ENCODE measurements at places on chromosomes 4 and X. TPM values are rescaled to one million over a fixed set of nuclear protein-coding genes. Genes with fewer than 3 reads are reported as not detected.

DNA sequence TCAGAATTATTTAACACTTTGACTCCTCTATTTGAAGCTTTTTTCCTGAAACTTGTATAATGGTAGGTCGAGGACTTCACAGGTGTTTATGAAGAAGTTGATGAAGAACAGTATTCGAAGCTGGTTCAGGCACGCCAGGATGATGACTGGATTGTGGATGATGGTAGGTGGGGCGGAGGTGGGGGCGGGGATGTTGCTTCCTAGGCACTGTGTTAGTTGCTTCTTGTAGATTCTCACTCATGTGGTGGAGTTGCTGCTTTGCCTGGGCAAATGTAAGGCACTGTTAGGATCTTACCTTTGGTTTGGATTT lies 9.4 kb downstream of the POLA1 start:
- no peak overlapping the region for H3K27ac ChIP-seq
- H3K36me3 ChIP-seq: peaks cover 26% of the 10 kb centered on the region
- no peak overlapping the region for H3K4me3 ChIP-seq
- H3K27me3 ChIP-seq: no peaks in the 10 kb centered on the region
- no peak for DNase-seq

GRCh38 chr4:7784131-7784870 lies 155.4 kb downstream of the AFAP1 start:
- H3K27me3 ChIP-seq: no peaks in the 10 kb centered on the region
- no peak overlapping the region for H3K27ac ChIP-seq
- no peak overlapping the region for H3K4me3 ChIP-seq
- no peak for DNase-seq

- no peaks in the 10 kb centered on the region for H3K36me3 ChIP-seq
- no peak overlapping the region for H3K27ac ChIP-seq
- H3K27me3 ChIP-seq: no peaks in the 10 kb centered on the region
Observed at GRCh38 chrX:112802541-112802940, 38.1 kb downstream of the AMOT start.

GRCh38 chr4:26197018-26197779 lies 123.6 kb upstream of the RBPJ start:
- H3K4me1 ChIP-seq: no peaks in the 10 kb centered on the region
- no peaks in the 10 kb centered on the region for H3K36me3 ChIP-seq
- no peak overlapping the region for H3K4me3 ChIP-seq
- no peak overlapping the region for H3K27ac ChIP-seq

GRCh38 chrX:45751156-45751555 lies 550.5 kb upstream of the DIPK2B start:
- no peaks in the 10 kb centered on the region for H3K27me3 ChIP-seq
- no peak for DNase-seq
- no peak overlapping the region for H3K4me3 ChIP-seq
- peaks cover 2% of the 10 kb centered on the region for H3K36me3 ChIP-seq

- no peaks in the 10 kb centered on the region for H3K27me3 ChIP-seq
- H3K36me3 ChIP-seq: no peaks in the 10 kb centered on the region
- no peaks in the 10 kb centered on the region for H3K4me1 ChIP-seq
- H3K27ac ChIP-seq: no peak within 1 kb of the TSS
Observed at GRCh38 chr4:70397580-70397979, at the start of gene OPRPN. Gene OPRPN (plus strand): TSS chr4:70397940. CDS start chr4:70399286, 1,346 bp downstream.

DNA sequence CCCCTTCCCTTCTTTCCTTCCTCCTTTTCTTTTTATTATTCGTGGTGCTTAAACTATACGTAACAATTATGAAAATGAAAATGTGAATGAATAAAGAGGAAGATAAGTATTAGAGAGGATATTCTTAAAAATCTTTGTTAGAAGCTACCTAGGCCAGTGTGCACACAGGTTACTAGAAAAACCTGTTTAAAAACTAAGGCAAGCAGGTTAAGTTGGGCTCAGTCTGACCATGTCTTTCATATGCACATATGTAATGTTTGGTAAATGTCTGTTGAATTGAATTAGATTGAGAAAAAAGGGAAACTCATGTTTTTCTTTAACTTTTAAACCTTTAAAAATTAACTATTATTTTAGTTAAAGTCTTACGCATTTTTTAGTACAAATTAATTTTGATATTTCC lies 7.8 kb downstream of the SHROOM3 start:
- no peaks in the 10 kb centered on the region for H3K4me1 ChIP-seq
- no peak for DNase-seq
- no peaks in the 10 kb centered on the region for H3K36me3 ChIP-seq
- H3K27me3 ChIP-seq: peaks cover 17% of the 10 kb centered on the region

DNA sequence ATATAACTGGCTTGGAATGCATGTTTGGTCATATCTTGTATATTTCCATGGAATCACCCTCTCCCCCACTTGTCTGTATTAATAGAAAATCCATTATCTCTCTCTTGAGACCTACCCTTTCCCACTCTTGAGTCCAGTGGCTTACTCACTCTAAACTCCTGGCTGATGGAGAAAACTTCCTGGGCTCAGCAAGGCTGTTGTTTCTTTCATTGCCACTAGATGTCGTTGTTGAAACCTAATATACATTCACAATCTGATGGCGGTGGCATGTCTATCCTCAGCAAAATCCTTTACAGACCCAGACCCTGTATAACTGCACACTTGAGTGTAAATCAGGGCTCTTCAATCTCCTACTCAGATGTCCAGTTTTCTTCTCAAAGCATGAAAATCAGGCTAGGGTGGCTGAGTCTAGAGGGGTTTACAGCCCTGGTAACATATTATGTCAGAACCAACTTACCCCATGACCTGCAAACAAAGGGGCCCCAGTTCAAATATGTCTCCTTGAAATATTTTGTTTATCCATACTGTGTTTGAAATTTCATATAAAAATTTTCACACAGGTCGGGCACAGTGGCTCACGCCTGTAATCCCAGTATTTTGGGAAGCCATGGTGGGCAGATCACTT lies 70.0 kb upstream of the FAM241A start:
- H3K27ac ChIP-seq: no peak overlapping the region
- no peaks in the 10 kb centered on the region for H3K27me3 ChIP-seq
- H3K4me3 ChIP-seq: no peak overlapping the region
- no peaks in the 10 kb centered on the region for H3K4me1 ChIP-seq
- no peaks in the 10 kb centered on the region for H3K36me3 ChIP-seq

- H3K4me3 ChIP-seq: no peak overlapping the region
- peaks cover 40% of the 10 kb centered on the region for H3K4me1 ChIP-seq
- no peak for DNase-seq
- H3K36me3 ChIP-seq: no peaks in the 10 kb centered on the region
- no peaks in the 10 kb centered on the region for H3K27me3 ChIP-seq
Observed at GRCh38 chr4:83569987-83570386, 34.1 kb downstream of the GPAT3 start.

DNA sequence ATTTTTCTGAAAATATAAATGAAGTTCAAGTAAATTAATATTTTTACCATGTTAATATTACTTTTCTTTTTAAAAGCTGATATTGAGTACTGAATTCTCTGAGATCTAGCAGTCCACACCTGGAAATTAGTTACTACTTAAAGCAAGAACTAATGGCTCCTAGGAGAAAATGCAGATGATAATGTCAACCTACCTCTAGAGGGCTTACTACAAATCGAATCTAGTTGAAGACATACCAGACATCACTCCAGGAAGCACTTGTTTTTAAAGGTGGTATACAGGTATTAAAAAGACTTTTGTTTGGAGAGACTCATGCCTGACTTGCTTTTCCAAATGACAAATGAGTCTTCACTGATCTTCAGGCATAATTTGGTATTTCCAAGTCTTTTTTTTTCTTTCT lies 516.4 kb upstream of the BOD1L1 start:
- no peak for DNase-seq
- H3K36me3 ChIP-seq: no peaks in the 10 kb centered on the region
- no peak overlapping the region for H3K4me3 ChIP-seq
- H3K27ac ChIP-seq: no peak overlapping the region
- no peaks in the 10 kb centered on the region for H3K27me3 ChIP-seq

DNA sequence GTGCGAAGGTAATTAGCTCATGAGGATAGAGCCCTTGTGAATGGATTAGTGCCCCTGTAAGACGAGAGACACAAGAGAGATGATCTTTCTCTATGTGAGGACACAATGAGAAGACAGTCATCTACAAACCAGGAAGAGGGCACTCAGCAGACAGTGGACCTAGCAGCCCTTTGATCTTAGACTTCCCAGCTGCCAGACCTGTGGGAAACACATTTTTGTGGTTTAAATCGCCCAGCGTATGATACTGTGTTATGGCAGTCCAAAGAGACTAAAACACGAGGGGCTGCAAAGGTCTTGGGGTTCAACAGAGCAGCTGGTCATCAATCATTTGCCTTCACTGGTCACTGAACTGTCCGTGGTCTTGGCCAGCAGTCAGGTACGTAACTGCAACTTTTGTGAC lies 9.2 kb upstream of the SYNPO2 start:
- DNase-seq: no peak
- no peaks in the 10 kb centered on the region for H3K4me1 ChIP-seq
- H3K4me3 ChIP-seq: no peak overlapping the region
- no peaks in the 10 kb centered on the region for H3K36me3 ChIP-seq

GRCh38 chrX:51376672-51377071 lies 44.0 kb downstream of the NUDT10 start:
- H3K27ac ChIP-seq: no peak overlapping the region
- no peak for DNase-seq
- no peaks in the 10 kb centered on the region for H3K36me3 ChIP-seq
- no peak overlapping the region for H3K4me3 ChIP-seq

GRCh38 chrX:123909523-123909922 lies 49.7 kb downstream of the XIAP start:
- peaks cover 3% of the 10 kb centered on the region for H3K36me3 ChIP-seq
- no peak for DNase-seq
- H3K4me1 ChIP-seq: no peaks in the 10 kb centered on the region
- no peak overlapping the region for H3K27ac ChIP-seq
- H3K27me3 ChIP-seq: no peaks in the 10 kb centered on the region
- no peak overlapping the region for H3K4me3 ChIP-seq

- H3K27ac ChIP-seq: no peak overlapping the region
- H3K4me3 ChIP-seq: no peak overlapping the region
- no peaks in the 10 kb centered on the region for H3K36me3 ChIP-seq
- H3K4me1 ChIP-seq: no peaks in the 10 kb centered on the region
- peaks cover 36% of the 10 kb centered on the region for H3K27me3 ChIP-seq
Observed at GRCh38 chr4:40292313-40292759, 42.8 kb upstream of the CHRNA9 start.

DNA sequence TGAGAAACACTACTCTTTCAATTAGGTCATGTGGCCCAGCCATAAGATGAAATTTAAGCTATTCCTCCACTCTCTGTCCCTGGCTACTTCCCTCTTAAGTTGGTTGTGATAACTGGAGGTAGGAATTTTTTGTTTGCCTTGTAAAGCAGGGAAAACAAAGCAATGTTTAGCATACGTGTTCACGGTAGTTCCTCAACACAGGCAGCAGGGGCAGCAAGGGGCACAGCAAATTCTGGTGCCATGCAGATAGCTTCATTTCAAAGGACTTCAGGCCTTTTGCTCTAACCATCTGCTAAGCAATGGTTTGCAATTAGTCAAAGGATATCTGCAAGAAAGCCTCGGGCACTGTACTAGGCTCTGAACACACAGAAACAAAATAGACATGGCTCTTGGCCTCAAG lies 330.2 kb downstream of the ZIC3 start:
- no peak overlapping the region for H3K4me3 ChIP-seq
- no peak for DNase-seq
- no peaks in the 10 kb centered on the region for H3K27me3 ChIP-seq
- H3K36me3 ChIP-seq: no peaks in the 10 kb centered on the region

GRCh38 chr4:91448668-91449330 lies 855.0 kb upstream of the GRID2 start:
- H3K27me3 ChIP-seq: no peaks in the 10 kb centered on the region
- no peaks in the 10 kb centered on the region for H3K36me3 ChIP-seq
- DNase-seq: no peak
- H3K4me1 ChIP-seq: no peaks in the 10 kb centered on the region
- no peak overlapping the region for H3K4me3 ChIP-seq
- H3K27ac ChIP-seq: no peak overlapping the region

- H3K27ac ChIP-seq: no peak overlapping the region
- H3K4me3 ChIP-seq: no peak overlapping the region
- no peaks in the 10 kb centered on the region for H3K36me3 ChIP-seq
- H3K4me1 ChIP-seq: peaks cover 18% of the 10 kb centered on the region
Observed at GRCh38 chr4:3830774-3831528, 64.8 kb downstream of the ADRA2C start.

- no peaks in the 10 kb centered on the region for H3K36me3 ChIP-seq
- H3K27ac ChIP-seq: no peak overlapping the region
- no peak overlapping the region for H3K4me3 ChIP-seq
- no peaks in the 10 kb centered on the region for H3K27me3 ChIP-seq
Observed at GRCh38 chr4:156413239-156414135, 459.8 kb upstream of the CTSO start.

- no peaks in the 10 kb centered on the region for H3K36me3 ChIP-seq
- H3K27me3 ChIP-seq: no peaks in the 10 kb centered on the region
Observed at GRCh38 chrX:30282527-30282926, 26.7 kb downstream of the NR0B1 start.

DNA sequence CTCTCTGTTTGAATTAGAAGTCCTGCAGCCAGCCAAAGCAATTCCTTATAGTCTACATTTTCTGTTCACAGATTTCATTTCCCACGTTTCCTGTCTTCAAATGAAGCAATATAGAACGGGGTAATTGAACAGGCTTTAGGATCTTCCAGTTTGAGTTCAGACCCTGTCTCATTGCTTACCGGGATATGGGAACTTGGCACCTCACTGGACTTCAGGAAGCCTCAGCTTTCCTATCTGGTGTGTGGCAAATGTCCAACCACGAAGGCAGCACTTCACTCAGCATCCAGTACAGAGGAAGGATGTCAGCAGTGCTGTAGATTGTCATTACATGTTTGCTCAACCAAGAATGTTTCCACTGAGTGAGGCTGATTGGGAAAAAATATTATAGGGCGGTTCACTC lies 271.1 kb upstream of the ZFP42 start:
- DNase-seq: no peak
- no peaks in the 10 kb centered on the region for H3K4me1 ChIP-seq
- no peaks in the 10 kb centered on the region for H3K36me3 ChIP-seq
- no peaks in the 10 kb centered on the region for H3K27me3 ChIP-seq
- H3K4me3 ChIP-seq: no peak overlapping the region

DNA sequence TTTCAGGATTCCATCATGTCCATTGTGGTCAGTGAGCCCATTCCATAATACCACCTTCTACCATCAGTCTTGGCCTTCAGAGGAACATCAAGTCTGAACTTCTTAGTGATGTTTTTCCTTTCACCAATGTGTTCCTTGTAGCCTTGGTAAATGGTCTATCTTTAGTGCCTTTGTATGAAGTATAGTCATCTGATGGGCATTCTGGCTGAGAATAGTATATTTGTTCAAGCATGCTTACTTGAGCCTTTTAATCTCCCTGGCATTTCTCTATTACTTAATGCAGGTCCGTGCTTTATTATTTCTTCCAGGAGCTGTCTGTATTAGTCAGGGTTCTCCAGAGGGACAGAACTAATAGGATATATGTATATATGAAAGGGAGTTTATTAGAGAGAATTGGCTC lies 99.7 kb downstream of the TLL1 start:
- H3K4me1 ChIP-seq: no peaks in the 10 kb centered on the region
- no peaks in the 10 kb centered on the region for H3K27me3 ChIP-seq
- H3K27ac ChIP-seq: no peak overlapping the region
- DNase-seq: no peak
- no peaks in the 10 kb centered on the region for H3K36me3 ChIP-seq
- no peak overlapping the region for H3K4me3 ChIP-seq

The APEX2 gene
- 8.4 TPM for total RNA-seq

The TDO2 gene
- not detected for total RNA-seq

The MAGEC2 gene
- total RNA-seq: not detected

The PRDM8 gene
- total RNA-seq: 0.66 TPM

The ARSJ gene
- total RNA-seq: 1.2 TPM

The HTRA3 gene
- 119 TPM for total RNA-seq

The HS6ST2 gene
- 0.19 TPM for total RNA-seq

The FABP2 gene
- not detected for total RNA-seq

The SPANXB1 gene
- not detected for total RNA-seq
